ENCODE measurements at places on chromosomes 6 and 20. TPM values are rescaled to one million over a fixed set of nuclear protein-coding genes. Genes with fewer than 3 reads are reported as not detected.
A peak's percentile ranks its signal among the peaks of the same experiment; 100 is the strongest.

Gene PTGIS
- 0.54 TPM for total RNA-seq

Gene ACTL10
- total RNA-seq: 0.18 TPM

Gene SNAP25
- 0.80 TPM for total RNA-seq

Gene LIN28B
- 7.3 TPM for total RNA-seq

Gene EPHA7
- 0.06 TPM for total RNA-seq

Gene EPB41L1
- 8.5 TPM for total RNA-seq

DNA sequence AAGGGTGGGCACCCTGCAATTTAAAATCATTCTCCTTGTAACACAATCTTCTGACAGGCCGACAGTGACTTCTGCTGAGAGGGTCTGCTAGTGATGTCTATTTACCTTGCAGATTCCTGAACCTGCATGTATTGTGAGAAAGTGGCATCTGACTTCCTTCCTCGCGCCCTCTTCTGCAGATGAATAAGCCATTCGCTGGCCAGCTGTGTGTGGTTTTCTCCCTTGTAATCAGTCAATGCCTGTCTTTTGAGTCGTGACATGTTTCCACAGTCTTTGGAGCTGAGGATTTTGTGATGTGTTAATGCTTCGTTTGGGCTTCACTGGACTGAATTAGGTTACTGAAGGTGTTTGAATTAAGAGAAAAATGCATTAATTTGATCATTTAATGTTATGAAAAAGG, 125.3 kb downstream of the GRM1 start:
- no peak for DNase-seq

- DNase-seq: no peak
Measured at GRCh38 chr20:15179381-15179780, 842.0 kb upstream of the FLRT3 start.

- peak; percentile 95 for DNase-seq
Measured at GRCh38 chr6:56843476-56844349, 111.2 kb upstream of the BEND6 start.

DNA sequence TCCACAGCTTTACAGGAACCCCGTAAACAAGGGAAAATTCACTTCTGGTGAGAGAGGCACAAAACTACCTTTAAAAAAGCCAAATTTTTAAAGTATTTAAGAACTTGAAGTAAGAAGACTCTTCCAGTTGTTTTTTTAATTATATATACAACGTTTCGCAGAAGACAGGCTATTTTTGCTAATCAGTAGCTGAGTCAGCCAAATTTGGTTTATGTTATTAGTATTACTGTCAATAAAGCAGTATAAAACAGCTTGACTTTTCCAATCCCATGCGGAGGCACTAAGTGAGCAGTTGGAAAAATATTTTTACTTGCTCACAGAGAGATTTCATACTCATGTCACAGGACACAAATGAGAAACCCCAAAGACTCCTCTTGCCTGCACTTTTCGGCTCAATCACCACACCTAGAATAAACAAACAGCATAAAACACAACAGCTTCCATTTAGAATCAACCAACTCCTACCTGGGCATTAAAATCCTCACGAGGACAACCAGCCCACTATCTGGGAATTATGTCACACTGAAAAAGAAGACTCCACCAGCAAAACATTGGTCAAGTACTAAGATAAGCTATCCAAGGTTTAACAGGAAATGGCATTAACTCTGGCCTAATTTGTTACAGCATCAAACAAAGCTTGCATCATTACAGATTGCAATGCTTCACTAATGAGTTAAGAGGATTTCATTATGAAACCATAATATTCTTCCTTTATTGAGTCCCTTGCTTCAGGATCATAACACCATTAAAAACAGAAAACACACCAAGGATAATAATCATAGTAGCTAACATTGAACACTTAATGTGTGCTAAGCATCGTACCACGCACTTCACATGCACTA, 26.3 kb downstream of the ELOVL5 start:
- DNase-seq: no peak

- DNase-seq: no peak
Measured at GRCh38 chr6:45344900-45345299, 16.8 kb downstream of the RUNX2 start.

DNA sequence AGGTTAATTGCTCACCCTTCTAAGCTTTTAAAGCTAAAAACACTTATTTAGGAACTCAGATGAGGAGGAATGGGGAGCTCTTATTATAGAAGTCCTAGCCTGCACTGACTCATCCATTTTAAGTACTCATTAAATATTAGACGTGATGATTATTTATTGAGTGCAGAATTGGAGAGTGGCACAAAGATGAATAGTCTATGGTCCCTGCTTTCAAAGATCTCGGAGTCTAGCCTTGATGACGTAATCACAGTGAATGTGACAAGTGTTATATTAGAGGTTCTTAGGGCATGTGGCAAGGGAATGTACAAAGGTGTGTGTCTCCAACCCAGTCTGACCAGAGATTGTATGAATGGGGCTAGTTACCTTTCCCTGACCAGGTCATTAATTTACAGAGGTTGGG, 68.7 kb upstream of the CD83 start:
- DNase-seq: no peak

- DNase-seq: no peak
Measured at GRCh38 chr6:8110117-8110721, 7.9 kb upstream of the EEF1E1 start.

GRCh38 chr6:30533460-30534294, 22.6 kb downstream of the GNL1 start:
- DNase-seq: no peak

DNA sequence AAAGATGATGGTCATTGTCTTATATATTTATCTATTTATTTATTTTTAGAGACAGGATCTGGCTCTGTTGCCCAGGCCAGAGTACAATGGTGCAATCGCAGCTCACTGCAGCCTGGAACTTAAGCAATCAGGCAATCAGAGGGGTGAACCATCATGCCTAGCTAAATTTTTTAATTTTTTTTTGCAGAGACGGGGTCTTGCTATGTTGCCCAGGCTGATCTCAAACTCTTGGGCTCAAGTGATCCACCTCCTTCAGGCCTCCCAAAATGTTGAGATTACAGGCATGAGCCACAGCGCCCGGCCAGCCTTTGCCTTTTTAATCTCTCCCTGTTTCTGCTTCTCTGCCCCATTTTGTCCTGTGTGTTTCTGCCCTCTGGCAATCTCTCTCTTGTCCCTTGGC, 102.2 kb downstream of the NCR2 start:
- no peak for DNase-seq

GRCh38 chr6:26029570-26029856, 57.7 kb upstream of the HFE start:
- no peak for DNase-seq
